NCI-H1417 treated with DMSO at 0.1 percent for 48 hours (cell line): ENCODE measurements at places on chromosomes 13 and 19.

DNA sequence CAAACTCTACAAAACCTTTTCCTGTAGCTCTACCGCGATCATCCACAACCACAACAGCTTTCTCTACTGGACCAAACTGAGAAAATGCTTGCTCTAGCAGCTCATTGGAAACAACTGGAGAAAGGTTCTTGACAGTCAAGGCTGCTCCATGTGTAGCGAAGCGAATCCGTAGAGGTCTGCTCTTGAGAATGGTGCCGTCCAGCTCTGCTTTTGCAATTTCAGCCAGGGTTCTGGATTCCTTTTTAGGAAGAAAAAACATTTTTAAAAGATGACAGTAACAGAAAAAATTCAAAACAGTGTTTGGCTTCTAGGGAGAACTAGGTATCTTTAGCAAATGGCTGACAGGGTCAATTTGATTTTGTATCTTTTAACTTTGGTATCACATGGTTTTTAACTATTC is 10.4 kb downstream of the PSPC1 start:
- no peak for DNase-seq

DNA sequence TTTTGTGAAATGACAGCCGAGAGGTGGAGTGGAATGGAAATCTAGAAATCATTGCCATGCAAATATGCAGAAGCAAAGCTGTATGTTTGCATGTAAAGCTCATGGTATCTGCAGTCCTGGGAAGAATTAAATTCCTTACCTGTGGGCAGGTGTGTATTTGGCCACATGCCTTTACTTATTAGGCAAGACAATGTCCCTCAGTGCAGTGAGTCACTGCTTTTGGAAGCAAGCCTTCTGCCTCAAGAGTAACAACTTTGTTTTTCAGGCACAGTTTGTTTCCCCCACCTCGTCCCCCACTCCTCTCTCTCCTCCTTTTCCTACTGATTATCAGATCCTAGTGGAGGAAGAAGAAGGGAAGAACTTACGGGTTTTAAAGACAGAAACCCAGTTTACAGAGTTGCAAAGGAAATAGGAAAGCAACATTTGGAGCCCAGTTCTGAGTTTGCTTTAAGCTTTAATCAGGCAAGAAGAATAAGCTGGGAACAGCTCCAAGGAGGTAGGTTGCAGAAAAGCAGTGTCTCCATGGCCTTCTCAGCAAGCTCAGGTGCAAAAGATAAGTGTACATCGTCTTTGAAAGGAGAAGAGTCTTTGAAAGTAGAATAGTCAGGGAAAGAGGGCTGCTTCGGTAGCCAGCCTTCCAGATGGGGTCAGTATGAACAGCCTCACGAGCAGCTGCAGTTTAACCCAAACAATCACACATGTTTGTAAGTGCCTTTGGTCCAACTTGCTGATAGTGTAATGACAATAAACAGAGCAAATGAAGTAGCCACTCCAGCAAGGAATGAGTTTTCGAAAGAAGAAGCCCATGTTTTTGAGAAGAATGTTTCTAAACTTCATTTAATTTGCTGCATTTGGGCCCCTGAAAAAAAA is 190.1 kb downstream of the KLF5 start:
- no peak for DNase-seq

GRCh38 chr19:10418485-10419199 is 1.7 kb upstream of the PDE4A start:
- no peak for DNase-seq

DNA sequence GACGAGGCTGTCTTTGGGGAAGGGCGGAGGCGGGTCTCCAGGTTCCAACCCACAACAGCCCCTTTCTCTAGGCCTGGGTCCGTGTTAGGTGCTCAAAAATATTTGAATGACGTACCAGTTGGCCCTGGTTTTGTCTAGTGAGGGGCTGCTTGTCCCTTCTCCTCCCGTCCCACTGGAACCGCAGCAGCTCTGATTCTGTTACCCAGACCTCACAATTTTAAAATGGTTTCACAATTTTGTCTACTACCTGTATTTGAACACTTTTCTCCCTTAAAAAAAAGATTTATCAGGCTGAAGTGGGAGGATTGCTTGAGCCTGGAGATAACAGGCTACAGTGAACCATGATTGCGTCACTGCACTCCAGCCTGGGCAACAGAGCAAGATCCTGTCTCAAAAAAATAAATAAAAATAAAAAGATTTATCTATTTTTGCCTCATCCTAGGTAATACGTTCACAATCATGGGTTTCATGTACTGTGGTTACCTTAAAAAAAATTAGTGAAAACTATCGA is 1.3 kb upstream of the IRF2BP1 start:
- DNase-seq = no peak

GRCh38 chr13:98190889-98191444 is 13.9 kb upstream of the RNF113B start:
- DNase-seq = no peak

DNA sequence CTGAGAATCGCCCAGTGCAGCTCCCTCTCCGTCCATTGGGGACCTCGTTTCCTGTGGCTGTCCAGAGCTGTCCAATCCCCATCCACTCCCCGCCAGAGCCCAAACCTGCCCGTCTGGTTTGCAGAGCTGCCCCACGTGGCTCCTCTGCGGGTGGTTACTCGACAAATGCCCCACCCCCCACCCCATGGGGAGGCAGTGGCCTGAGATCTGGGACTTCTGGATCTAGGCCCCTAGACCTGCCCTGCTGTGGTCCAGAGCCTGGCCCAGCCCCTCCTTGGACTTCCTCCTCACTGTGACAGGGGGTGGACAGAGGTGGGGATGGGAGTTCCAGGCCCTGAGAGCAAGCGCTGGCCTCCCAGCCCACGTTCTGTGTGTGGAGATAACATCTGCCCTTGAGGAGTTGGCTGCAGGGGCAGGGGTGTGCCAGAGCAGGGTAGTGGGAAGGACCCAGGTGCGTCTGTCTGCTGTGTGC is 29.1 kb downstream of the PAK4 start:
- DNase-seq = no peak

DNA sequence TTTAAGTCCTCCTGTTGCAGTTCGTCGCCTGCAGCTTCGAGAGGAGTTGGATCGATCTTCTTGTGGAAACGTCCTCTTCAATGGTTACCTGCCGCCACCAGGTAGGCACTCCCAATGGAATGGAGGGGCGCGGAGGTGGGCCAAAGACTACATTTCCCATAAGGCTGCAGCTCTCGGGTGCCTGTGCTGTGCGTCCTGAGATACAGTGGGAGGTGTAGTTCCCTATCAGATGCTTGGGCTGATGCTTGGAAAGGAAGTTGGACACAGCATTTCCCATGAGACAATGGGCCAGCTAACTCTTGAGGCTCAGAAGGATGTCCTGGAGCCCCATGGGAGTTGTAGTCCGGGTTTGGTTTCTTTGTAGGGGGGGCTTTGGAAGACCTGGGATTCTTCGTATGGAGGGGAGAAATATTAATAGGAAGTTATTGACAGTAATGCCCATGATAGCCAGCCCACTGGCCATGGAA is 1.8 kb downstream of the SHKBP1 start:
- DNase-seq = no peak

GRCh38 chr13:71797517-71797916 is 69.5 kb downstream of the DACH1 start:
- peak; percentile 25 for DNase-seq
